Smooth muscle cell of bladder (primary cell): ENCODE measurements at places on chromosomes 11 and 22. TPM values are rescaled to one million over a fixed set of nuclear protein-coding genes. Genes with fewer than 3 reads are reported as not detected.

The CCDC89 gene
- 3.3 and 4.3 TPM in 2 replicates for total RNA-seq

The C11orf86 gene
- total RNA-seq, result 0.28 TPM in 2 replicates

The GAL3ST1 gene
- 0.18 and 0.43 TPM in 2 replicates for total RNA-seq

The ZNRD2 gene
- 32.0 and 32.6 TPM in 2 replicates for total RNA-seq

The NPAS4 gene
- not detected in 2 replicates for total RNA-seq

The CHADL gene
- 0.71 and 1.8 TPM in 2 replicates for total RNA-seq

The ABCC8 gene
- total RNA-seq, result not detected in 2 replicates

The ZBTB16 gene
- 0.09 and 0.71 TPM in 2 replicates for total RNA-seq

The C11orf58 gene
- 231 and 244 TPM in 2 replicates for total RNA-seq

The PHLDA2 gene
- total RNA-seq, result 1.6 and 2.4 TPM in 2 replicates

The FAT3 gene
- total RNA-seq, result 0.14 and 4.8 TPM in 2 replicates

The SGSM1 gene
- 0.09 and 0.14 TPM in 2 replicates for total RNA-seq

The OR4C6 gene
- total RNA-seq, result not detected in 2 replicates

The PRRG4 gene
- under 0.01 and 0.09 TPM in 2 replicates for total RNA-seq

The ANKK1 gene
- total RNA-seq, result under 0.01 TPM in 1 of 2 replicates, not detected in the other
